ENCODE measurements at places on chromosomes 5 and 9. TPM values are rescaled to one million over a fixed set of nuclear protein-coding genes. Genes with fewer than 3 reads are reported as not detected.

GRCh38 chr5:9020996-9021395 lies 524.9 kb downstream of the SEMA5A start:
- no peak for DNase-seq

DNA sequence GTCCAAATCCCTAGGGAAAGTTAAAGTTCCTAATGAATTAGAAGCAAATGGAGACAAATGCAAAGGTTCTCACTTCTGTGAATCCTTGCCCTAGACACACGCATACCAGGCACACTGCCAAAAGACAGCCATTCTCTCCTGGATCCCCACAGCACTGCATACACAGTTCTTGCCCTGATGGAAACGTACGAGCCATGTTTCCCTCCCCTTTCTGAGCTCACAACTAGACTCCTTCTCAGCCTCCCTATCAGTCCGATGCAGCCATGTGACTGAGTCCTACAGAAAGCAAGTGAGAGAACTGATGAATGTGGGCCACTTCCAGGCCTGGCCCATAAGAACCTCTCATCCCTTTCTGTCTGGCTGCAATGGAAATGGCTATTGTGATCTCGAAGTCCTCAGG lies 92.0 kb downstream of the ZNF608 start:
- no peak for DNase-seq

GRCh38 chr9:71692337-71692736 lies 76.0 kb downstream of the CEMIP2 start:
- DNase-seq = peak; percentile 56

DNA sequence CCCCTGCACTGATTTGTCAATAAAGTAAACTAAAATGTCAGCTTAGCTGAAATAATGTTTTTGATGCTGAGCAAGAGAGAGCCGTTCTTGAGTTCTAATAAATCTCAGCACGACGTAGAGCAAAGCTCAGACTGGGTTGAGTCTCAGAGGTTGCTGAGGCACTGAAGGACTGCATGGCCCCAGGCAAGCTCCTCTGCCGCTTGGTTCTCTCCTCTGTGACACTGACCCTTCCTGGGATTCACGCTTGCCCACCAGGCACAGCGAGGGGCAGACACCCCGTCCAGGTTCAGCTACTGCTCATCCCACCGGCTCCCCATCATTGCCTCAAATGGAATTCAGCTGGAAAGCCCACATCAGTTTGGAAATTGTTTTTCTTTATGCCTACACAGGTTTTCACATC lies 129.8 kb downstream of the IRX2 start:
- no peak for DNase-seq

DNA sequence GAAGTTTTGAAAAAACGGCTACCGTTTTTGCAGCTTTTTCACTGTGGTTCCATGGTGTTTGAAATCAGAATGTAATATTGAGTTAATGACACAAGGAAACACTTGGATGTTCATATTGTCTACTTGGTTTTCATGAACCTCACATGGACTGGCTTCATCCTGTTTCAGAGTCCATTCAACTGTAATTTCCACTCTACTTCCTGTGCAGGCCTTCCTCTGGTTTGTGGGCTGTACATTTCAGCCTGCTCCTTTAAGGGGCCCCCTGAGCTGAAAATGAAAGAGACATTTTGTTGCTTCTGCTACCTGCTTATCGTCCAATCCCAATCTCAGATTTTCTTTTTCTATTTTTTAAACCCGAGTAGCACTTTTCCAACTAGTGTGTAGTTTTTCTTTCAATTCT lies 41.8 kb upstream of the CDKN2B start:
- no peak for DNase-seq

DNA sequence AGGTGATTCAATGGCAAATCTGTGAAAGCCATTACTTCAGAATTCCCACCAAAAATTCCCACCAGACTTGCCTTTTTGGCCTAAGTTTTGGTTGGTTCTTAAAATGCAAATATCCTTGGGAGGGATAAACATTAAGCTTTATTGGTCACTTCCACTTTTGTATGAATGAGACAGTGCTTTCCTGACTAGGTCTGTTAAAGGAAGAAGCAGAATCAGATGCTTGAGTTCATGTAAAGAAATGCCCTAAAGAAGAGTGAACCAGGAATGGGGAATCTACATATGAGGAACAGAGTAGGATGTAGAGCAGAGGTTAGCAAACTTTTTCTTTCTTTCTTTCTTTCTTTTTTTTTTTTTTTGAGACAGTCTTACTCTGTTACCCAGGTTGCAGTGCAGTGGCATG lies 129.3 kb downstream of the GCNT1 start:
- DNase-seq = no peak

DNA sequence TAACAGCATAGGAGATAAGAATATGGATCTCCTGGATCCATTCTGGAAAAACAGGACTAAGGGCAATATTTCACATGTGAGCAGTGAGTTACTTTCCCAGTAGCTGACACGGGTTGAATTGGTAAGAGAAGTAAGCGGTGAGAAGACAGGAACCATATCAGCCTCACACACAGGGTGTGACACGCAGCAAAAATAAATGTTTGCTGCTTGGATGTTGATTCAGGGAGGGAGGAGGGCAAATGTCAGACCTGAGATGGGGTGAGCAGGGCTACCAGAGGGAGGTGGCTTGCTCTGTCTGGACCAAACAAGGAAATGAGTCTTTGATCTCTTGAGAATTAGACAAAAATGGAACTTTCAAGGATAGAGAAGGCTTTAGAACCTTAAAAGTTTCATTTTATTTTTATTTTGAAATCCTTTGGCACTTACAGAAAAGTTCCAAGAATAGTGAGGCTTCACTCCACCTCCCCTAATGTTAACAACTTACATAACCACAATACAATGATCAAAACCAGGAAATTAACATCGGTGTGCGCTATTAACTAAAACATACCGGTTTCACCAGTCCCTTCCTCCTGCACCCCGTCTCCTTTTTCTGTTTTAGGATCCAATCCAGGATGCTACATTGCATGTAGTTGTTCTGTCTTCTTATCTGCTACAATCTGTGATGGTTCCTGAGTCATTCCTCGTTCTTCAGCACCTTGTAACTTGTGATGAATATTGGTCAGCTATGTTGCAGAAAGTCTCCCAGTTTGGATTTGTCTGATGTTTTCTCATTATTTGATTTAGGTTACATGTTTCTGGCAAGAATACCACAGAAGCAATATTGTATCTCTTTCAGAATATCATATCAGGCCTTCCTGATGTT lies 20.5 kb upstream of the ARHGEF28 start:
- peak; percentile 82 for DNase-seq

DNA sequence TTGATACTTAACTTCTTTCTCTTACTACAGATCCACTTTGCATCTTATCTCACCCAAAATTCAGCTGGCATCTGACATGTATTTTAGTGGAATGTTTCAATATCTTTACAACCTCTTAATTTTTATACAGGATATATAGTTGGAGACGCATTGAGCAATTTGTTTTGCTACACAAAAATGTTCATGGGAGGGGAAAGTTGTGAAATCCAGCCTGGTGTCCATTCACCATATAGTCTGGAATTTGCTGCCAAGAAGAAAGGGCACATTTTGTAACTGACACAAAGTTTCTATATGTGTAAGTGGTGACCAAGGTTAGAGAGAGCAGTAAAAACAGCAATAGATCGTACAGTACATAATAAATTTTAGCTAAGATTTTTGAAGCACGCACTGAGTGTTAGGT lies 14.0 kb upstream of the CHD1 start:
- DNase-seq = no peak

- DNase-seq = no peak
These were observed 64.3 kb upstream of the NAA35 start for GRCh38 chr9:85876628-85877027.

GRXCR2 gene
- not detected for total RNA-seq

GRIA1 gene
- total RNA-seq = under 0.01 TPM

Data from mammary epithelial cell (primary cell).